ENCODE measurements at places on chromosomes 1 and 21.
A peak's percentile ranks its signal among the peaks of the same experiment; 100 is the strongest.

DNA sequence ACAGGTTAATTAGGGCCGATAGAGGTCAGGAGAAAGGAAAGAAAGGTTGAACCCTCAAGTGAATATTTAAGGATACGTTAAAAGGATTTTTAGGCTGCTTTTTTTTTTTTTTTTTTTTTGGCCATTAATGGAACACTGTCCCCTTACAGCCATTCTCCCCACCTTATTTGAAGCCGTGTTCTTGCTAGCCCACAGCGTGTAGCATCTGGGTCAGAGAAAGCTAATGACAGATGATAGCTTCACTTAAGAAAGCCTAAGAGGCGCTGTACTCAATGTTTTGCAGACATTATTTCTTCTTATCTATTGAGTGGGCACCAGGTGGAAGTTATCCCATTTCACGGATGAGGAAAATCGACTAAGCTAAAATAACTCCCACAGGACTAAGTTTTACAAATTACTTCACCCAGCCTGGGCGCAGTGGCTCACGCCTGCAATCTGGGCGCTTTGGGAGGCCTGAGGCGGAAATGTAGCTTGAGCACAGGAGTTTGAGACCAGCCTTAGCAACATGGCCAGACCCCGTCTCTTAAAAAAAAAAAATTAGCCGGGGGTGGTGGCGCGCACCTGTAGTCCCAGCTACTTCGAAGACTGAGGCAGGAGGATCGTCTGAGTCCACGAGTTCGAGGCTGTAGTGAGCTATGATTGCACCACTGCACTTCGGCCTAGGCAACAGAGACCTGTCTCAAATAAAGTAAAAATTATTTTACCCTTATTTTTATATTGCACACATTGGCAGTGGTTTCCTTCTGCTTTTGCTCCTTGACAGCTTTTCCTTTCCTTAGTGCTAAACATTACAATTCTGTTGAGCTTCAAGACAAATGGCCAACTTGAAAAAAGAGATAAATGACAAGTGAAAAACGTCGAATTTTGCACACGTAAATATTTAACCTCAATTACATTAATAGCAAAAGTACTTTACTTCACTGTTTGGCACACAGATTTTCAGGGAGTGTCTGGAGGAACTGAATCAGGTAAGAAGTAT lies 1.1 kb upstream of the PHTF1 start:
- DNase-seq: no peak

DNA sequence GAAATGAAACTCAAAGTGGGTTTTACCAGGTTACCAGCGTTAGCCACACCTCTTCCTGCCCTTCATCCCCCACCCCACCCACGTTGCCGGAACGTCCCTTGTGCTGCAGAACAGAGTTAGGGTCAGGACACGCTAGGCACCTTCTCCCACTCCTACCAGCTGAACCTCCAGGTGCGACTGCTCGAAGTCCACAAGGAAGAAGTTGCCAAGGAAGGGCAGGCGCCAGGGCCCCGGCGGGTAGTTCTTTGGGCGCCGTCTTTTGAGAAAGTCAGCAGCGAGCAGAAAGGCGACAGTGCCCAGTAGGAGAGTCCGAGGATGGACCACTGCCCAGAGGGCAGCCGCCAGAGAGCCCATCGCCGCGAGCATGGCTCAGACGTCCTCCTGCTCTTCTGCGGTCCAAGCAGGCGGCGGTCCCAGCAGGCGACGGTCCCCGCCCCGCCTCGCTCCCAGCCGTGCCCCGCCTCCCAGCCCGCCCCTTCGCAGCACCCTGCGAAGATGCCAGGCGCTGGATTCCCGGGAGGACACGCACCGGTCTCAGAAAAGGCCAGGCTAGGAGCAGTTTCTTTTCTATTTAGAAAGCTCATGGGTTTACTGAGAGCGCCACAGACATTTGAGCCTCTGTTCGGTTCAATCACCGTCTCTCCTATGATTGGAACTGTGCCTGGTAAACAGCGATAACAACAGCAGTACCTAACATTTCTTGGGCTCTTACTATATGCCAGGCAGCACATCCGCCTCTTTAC lies at the start of gene CYP2J2:
Gene CYP2J2 (minus strand): TSS at position 393 of the 743 bp plus-strand sequence. CDS start 27 bp downstream, at position 366.
- peak; percentile 82 for DNase-seq

- DNase-seq: no peak
These were observed 215.8 kb upstream of the JUN start for GRCh38 chr1:58999676-59000075.

GRCh38 chr1:64936956-64937355 lies 29.4 kb downstream of the JAK1 start:
- no peak for DNase-seq

DNA sequence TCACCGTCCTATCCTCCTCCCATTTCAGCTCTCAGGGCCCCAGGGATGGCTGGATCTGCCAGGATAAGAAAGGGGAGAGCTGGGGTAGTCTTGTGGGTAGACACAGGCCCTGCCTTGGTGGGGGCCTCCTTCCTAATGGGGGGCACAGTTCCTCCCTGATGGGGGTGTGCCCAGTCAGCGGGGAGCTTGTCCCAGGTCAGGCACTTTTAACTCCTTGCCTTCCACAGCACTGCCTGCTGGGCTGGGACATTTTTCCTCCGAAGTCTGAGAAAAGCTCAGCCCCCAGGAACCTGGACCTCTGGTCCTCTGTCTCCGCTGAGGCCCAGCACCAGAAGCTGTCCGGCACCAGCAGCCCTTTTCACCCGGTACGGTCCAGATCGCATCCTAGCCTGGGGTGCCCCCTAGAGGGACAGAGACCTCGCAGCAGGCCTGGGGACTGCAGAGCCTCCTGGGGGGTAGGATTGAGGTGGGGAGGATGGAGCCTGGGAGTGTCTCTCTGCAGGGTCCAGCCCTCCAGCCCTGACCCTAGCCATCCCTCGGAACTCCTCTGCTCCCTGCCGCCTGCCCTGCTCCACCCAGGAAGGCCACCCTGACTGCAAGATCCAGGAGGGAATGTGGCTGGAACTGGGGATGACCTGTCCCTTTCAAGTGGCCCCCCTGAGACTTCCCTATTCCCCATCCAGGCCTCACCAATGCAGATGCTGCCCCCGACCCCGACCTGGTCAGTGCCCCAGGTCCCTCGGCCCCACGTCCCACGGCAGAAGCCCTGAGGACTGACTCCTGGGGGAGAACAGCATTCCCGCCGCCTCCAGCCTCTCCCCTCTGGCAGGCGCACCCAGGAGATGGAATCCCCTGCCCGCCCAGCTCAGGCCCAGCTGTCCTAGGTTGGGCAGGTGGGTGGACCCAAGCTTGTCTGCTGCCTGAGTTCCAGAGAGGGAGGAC lies 12.0 kb downstream of the MIIP start:
- DNase-seq: peak; percentile 54

- peak; percentile 56 for DNase-seq
These were observed at the start of gene KANK4 for GRCh38 chr1:62318756-62319544. Gene KANK4, minus strand, starts transcription at chr1:62319434. Its CDS starts 37,870 bp downstream, at chr1:62281564.

DNA sequence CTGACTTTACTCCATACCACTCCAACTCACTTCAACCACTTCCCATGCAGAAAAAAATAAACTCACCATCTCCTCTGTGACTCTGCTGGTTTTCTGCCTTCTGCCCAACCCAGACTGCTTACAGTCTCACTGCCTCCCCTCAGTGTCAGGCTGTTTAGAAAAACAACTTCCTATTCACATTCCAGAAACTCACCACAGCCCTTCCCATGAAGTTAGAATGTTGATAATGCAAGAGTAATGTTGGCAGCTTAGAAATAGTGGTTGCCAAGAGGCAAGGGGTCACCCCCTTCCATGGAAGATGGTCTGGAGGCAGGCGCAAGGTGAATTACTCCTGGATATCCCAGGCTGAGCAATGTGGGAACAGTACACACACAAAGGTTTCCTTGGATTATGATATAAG lies at the start of gene SELP:
Gene SELP (minus strand): TSS at position 119 of the 400 bp plus-strand sequence. CDS start 50 bp downstream, at position 69.
- DNase-seq: no peak

GRCh38 chr1:112030157-112030556 lies 40.7 kb upstream of the KCND3 start:
- DNase-seq: no peak

- no peak for DNase-seq
These were observed 18.2 kb downstream of the EPHB2 start for GRCh38 chr1:22728751-22729399.

DNA sequence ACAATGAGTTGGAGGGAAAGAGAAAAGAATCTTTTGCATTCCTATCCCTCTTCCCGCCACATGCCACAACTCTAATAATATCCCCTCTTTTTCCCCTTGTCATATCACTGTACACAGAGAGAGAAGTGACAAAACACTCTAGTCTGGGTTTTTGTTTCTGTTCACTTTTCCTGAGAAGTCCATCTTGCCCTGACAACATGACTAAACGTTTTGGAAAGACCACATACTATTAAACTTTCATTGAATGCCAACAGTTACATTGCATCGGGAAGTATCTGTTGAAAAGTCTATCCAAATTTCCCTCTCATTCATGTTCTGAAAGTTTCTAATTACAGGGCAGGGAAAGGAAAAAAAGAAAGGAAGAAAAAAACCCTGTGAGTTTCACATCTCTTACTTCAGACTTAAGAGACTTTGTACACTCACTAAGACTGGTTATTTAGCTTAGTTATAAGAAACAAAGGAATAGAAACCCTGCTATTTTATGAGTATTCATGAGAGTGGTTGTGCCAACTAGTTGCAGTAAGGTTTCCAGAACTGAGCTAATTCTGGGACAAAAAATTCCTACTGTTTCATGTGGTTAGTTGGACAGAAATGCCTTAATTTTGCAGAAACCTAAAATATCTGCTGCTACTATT lies 16.9 kb downstream of the PLA2G4A start:
- no peak for DNase-seq

DNA sequence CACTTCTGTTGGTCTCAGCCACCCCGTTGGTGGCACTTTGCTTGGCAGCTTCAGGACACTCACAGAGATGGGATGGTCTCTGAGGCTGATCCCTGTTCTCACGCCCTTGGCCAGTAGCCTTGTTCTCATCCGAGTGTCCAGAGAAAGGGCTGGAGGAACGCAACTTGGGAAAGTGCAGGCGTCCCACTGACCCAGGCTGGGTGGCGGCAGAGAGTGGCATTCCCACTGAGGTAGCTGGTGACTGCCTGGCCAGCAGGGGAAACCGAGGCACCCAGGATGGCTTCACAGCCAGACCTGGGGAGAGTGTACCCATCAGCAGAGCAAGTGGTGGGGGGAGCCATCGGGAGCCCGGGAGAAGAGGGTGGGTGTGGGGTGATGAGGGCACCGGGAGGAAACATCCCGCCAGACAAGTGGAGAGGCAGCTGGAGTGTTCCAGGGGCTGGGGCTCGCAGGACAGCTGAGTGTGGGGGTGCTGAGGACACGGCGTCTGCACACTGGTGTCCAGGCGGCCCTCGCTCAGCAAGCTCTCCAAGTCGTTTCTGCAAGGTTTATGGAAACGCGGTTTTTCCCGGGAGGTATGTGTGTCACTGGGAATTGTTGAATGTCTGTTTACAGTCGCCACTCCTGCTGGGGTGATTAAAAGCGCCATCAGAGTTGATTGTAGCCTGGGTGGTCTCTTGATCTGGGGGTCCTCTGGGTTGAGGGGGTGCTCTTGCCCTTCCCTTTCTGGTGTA lies 97.8 kb downstream of the SIK1 start:
- DNase-seq: no peak

DNA sequence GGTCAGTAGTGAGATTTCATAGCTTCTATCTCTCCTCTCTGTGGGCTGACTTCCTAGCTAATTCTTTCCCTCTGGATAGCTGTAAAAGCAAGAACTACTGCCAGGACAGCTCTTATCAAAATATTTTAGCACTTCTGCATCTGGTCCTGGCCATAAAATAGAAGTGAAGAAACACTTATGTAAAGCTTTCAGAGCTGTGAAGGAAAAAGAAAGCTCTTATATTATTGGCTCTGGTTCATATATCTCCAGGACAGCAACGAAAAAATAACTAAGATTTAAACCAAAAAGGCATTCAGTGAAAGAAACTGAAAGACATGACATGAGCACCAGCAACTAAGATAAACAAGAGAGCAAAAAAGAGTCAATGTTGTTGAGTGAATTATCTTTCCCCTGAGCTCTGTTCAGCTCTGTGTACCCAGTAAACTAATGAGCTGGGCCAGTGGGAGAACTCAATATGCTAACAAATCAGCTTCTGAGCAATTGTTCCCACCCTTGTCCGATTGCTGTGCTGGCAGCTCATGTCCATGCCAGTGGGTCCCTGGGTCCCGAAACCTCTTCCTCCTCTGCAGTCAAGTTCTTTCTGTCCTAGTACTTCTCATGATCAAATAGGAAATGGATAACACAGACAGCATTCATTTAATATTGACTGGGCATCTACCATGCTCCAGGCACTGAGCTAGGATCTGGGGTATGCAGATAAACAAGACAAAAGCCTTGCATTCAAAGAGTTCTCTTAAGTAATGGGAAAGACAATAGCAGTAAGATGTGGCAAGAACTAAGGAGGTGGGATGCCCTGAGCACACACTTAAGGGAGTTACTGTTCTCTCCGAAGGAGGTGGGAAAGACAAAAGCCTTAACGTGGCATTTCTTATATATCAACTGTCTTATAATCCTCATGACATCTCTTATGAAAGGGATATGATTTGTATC lies 45.3 kb upstream of the MAN1A2 start:
- no peak for DNase-seq

- no peak for DNase-seq
These were observed 40.8 kb downstream of the MIS18A start for GRCh38 chr21:32238063-32238462.

Measured in HEK293T (cell line).